ENCODE measurements at places on chromosomes 7 and 10.

DNA sequence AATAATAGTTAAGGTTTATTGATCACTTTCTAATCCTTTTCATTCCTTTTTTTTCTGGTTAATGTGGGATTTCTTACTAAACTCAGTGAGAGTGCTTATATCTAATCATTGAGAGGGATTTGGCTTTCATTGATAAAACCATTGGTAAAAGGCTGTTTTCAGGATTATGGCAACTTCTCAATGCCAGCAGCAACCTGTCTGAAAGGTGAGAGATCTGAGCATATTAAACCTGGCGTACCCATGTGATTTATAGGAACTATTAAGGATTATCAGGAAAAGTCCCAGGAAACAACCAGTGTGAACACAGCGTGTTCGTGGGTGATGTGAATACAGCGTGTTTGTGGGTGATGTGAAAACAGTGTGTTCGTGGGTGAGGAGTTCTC lies 65.9 kb downstream of the PDIA4 start:
- DNase-seq = no peak

- peak; percentile 44 for DNase-seq
Observed at GRCh38 chr10:116490028-116490662, 55.6 kb upstream of the PNLIP start.

GRCh38 chr10:120514035-120514620 lies 57.1 kb downstream of the PLPP4 start:
- DNase-seq = peak; percentile 52

GRCh38 chr10:62647375-62648092 lies 157.0 kb upstream of the ADO start:
- no peak for DNase-seq

GRCh38 chr10:71272056-71272771 lies 46.8 kb upstream of the SLC29A3 start:
- peak; percentile 78 for DNase-seq

DNA sequence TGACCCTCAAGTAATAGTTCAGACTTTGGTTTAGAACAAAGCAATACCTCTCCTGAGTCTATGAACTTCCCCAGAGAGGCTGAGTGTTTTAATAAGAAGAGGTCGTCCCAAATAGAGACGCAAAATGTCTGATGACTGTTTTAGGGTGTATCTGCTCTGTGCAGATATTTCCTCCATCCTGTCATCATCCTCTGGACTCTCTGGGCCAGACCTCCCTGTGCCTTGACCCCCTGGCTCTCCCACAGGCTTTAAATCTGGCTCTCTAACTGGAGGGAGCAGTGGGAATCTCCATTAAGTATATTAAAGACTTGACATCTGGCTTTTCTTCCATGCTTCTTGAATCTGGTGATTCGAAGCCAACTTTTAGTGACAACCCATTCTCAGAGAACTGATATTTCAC lies 633.3 kb downstream of the INHBA start:
- no peak for DNase-seq

DNA sequence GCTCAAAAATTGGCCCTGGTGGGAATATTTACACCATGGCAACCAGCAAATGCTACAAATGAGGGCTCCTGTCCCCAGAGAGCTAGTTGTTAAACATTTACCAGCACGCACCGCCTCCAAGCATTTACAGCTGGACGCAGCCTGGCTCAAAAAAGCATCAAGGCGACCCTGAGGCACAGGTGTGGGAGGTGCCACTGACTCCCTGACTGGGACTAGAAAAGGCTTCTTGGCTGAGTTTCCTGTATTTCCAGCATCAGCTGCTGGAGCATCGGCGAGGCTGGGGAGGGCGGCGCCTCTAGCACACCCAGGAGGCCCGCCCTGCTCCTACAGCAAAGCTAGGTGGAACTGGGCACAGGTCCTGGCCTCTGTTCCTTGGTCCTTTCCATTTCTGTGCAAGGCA lies 43.5 kb upstream of the ZRANB1 start:
- DNase-seq = no peak

DNA sequence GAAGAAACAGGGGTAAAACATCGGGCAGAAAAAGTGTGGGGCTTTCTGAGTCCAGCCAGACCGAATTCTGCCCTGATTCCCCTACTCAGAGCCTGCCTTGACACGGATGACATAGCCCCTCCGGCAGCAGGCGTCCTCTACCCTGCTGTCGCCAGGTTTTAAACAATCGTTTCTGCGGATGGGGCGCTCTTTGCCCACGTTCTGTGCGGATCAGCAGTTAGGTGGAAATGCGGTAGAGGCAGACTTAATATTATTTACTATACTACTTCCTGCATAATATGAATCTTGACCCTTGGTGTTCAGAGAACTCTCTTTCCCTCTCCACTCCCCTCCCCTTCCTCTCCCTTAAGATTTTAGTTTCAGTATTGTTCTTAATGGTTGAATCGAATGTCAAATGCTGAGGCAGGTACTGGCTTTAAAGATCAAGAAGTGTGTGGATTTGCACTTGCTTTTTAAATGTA lies 2.4 kb downstream of the GATA3 start:
- DNase-seq = no peak

- no peak for DNase-seq
Observed at GRCh38 chr10:79162022-79162421, 93.3 kb downstream of the ZMIZ1 start.

DNA sequence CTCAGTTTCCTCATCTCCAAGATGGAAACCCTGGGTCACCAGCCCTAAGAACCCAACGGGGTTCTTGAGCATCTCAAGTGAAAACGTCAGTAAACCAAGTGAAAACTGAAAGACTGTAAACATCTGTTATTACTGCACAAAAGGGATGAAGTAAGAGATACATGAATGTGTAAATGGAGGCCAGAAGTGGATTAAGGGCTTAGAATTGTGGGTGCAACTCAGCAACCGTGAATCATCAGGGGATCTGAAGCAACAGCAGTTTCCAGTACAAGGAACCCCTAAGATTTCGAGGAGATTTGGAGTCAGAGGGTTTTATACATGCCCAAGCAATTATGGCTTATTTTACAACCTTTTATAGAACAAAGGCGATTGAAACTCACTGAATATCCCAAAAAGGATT lies 95.7 kb upstream of the SVIL start:
- DNase-seq = no peak

GRCh38 chr10:74854610-74855009 lies 28.2 kb downstream of the KAT6B start:
- DNase-seq = no peak

- no peak for DNase-seq
Observed at GRCh38 chr10:93904901-93905300, 11.1 kb downstream of the SLC35G1 start.

DNA sequence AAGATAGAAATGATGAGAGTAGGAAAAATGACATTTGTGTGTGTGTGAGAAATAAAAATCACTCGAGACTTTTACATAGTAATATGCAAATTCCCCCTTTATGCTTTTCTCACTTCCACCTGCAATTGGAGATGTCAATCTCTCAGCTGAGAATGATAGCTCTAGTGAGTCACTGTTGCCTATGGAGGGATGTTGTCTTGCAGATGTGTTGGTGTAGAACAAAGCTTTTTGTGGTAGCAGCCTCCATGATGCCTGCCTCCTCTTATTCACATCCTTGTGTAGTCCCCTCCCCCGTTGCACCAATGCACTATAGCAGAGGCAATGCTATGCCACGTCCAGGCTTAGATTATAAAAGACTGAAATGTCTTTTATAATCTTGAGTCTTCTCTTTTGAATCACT lies 33.8 kb downstream of the SPAG6 start:
- DNase-seq = no peak

GRCh38 chr7:93622036-93623033 lies 47.8 kb upstream of the CALCR start:
- peak; percentile 31 for DNase-seq

DNA sequence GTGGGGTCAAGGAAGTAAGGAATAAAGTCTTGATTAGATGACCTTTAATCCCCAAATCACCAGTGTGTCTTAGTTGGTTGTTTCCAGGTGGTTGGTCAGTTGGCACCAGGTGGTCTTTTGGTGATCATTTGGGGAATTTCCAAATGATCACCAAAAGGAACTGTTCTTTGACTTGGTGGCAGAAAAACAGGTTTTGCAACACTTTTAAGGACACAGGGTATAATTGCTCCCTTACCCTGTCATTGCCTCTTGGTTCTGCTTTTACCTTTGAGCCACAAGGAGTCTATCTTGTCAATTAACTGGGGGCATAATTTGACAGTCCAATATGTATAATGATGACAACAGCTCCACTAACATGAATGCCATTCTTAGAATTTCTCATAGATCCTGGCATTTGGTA lies 104.2 kb downstream of the ADK start:
- no peak for DNase-seq

GRCh38 chr7:84535580-84536270 lies 341.1 kb upstream of the SEMA3A start:
- DNase-seq = no peak

DNA sequence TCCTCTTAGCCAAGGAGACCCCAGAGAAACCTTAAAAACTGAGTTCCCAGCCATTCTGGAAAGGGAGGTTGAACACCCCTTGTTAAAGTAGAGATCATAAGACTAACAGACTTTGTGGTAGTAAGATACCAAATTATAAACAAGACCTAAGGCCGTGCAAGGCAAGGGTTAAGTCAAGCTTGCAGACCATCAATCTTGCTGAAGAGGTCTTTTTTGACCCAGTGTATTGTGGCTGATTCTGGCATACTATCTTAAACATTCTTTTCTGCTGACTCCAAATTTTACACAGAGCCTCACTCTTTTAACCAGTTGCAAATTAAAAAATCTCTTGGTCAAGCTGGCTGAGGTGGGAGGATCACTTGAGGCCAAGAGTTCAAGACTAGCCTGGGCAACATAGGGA lies 1.2 kb upstream of the TBRG4 start:
- DNase-seq = no peak

DNA sequence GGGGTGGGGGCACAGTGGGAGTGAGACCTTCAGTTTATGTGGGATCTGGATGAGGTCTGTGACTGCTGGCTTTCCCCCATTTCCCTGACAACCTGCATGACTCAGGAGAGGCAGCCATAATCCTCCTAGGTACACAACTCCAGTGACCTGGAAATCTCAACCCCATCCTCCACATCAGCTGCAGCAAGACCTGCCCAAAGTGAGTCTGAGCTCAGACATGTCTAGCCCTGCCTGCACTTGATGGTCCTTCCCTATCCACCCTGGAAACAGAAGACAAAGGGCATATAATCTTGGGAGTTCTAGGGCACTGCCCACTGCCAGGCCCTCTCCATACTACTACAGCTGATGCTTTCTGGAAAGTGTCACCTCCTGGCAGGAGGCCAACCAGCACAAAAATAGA lies 75.6 kb downstream of the GRM8 start:
- no peak for DNase-seq

DNA sequence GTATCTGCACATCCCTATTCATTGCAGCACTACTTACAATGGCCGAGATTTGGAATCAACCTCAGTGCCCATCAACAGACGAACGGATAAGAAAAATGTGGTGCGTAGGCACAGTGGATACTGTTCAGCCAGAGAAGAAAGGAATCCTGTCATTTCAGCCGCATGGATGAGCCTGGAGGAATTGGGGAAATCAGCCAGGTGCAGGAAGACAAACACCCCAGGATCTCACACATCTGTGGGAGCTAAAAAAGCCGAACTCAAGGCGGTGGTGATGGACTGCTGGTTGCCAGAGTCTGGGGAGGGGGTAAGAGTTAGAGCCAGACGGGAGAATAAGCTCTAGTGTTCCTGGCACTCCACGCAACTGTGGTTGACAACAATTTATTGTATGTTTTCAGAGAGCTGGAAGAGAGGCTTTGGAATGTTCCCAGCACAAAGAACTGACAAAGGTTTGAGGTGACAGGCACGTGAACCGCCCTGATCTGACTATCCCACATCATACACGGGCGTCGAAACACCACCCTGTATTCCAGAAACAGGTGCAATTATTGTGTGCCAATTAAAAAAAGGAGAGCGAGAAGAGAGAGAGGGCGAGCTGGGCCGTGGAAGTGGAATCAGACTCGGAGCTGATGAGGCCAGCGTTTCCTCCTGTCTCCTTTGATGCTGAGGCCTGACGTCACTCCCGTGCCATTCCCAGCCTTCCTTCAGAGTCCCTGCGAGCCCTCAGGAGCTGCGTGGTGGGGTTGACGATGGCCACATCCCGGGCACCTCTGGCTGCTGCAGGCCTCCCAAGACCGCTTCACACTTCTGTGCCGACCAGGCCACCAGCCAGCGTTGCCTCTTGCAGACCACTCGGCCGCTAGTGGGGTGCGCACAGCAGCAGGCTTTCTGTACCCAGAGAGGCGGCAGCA lies 189.5 kb downstream of the DNAJB6 start:
- no peak for DNase-seq

GRCh38 chr7:117122536-117122935 lies 169.2 kb downstream of the ST7 start:
- DNase-seq = no peak

DNA sequence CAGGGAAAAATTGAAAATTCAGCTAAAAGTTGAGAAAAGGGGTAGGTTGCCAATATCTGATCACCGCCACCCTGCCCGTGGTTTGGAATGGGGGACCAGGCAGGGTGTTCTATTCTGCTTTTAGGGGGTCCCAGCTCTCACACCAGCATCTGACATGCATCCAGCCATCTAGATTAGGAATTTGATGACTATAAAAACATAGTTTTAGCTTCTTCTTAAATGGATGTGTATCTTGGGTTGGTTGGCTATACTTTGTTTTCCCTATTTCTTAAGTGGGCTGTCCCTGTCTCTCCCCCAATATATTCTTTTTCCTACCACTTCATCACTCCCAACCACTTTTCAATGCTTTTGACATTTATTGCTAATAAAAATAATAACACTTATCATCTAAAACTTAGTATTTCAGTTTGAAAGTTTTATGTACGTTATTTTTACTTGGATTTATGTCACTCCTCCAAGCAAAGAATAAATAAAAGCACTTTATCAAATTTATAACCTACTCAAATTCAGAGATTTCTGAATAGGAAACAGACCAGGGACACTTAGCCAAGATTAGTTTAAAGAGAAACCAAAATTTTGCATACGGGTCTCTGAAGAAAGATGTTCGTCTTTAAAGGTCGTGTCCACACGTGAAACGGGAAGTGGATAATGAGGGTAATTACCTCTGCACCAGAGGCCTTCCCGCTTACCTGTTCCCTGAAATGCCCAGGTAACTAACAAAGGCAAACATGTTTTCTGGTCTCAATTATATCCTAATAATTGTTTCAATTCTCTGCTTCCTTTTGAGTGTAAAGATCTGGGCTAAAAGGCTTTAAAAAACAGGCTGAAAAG lies 233.2 kb upstream of the AUTS2 start:
- DNase-seq = no peak

- DNase-seq = no peak
Observed at GRCh38 chr7:125663961-125664360, 734.3 kb upstream of the POT1 start.

- peak; percentile 48 for DNase-seq
Observed at GRCh38 chr10:33337326-33337957, 3.0 kb upstream of the NRP1 start.

- DNase-seq = no peak
Observed at GRCh38 chr10:101827919-101828600, 9.8 kb upstream of the OGA start.

Data from AG08395 (cell line).